ENCODE measurements at places on chromosomes 1 and 21.
A peak's percentile ranks its signal among the peaks of the same experiment; 100 is the strongest.

GRCh38 chr1:204461331-204462228, 33.0 kb downstream of the PIK3C2B start:
- DNase-seq, result no peak

DNA sequence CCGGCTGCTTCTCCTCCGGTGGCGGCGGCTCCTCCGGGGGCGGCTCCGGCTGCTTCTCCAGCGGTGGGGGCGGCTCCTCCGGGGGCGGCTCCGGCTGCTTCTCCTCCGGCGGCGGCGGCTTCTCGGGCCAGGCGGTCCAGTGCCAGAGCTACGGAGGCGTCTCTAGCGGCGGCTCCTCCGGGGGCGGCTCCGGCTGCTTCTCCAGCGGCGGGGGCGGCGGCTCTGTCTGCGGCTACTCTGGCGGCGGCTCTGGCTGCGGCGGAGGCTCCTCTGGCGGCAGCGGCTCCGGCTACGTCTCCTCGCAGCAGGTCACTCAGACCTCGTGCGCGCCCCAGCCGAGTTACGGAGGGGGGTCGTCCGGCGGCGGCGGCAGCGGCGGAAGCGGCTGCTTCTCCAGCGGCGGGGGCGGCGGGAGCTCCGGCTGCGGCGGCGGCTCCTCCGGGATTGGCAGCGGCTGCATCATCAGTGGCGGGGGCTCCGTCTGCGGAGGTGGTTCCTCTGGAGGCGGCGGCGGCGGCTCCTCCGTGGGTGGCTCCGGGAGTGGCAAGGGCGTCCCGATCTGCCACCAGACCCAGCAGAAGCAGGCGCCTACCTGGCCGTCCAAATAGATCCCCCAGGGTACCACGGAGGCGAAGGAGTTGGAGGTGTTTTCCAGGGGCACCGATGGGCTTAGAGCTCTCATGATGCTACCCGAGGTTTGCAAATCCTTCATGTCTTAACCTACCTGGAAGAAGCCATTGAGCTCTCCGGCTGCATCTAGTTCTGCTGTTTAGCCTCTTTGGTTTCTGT, 2.0 kb downstream of the LORICRIN start:
- peak; percentile 78 for DNase-seq

DNA sequence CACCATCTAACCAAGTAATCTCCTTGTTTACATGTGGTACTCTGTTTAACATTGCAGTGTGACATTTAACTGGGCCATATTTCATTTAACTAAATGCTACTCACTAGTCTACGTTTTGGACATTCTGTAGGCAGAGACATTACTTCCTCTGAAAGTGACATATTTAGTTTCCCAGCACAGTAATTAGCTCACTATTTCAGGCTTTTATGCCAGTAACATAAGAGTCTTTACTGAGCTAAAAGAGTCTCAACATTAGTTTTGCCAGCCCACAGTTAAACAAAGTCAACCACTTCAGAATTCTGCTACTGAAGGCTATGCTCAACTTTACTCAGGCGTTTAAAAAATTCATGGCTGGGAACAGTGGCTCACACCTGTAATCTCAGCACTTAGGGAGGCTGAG, 2.6 kb upstream of the TNFRSF9 start:
- no peak for DNase-seq

DNA sequence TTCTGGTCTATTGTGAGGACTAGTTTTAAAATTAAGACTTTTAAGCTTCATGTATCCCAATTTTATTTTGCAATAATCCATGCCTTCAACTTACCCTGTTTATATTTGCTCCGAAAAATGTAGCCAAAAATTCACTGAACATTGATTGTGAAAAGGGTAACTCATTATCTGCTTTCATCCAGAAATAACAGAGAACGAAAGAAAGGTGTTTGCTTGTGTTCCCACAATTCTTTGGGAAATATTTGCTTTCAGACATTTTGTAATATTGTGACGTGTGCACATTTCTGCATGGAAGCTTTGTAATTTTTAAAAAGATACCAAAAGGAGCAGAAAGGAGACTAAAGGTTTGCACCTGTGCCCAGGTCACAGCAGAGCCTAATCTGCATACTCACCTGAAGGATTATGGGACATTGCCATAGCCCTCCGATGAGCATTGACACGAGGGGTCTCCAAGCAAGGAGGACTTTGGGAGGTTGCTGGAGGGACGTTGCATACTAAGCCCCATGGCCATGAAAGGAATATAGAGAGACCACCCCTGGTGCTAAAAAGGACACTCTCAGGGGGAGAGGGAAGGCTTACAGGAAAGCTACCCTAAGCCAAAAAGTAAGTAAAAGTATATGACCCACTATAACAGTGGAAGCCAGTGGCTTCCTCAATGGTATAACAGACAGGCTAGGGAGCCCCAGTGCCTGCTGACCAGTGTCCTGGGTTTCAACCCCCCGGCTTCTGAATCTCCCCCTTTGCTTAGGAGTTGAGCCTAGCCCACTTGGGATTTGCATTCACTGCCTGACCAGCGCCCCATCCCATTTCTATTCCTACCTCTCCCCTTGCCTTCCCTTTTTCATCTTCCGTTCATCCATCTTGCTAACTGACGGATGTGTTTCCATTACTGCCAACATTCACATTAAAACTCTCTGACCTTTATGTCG, 148.6 kb upstream of the ZC3H12A start:
- no peak for DNase-seq

GRCh38 chr1:89804642-89805237, 16.1 kb upstream of the LRRC8D start:
- peak; percentile 94 for DNase-seq

- DNase-seq, result no peak
Measured at GRCh38 chr21:36479415-36480402, at the start of gene CLDN14. TSS of gene CLDN14 (minus strand) at chr21:36480122. CDS start at chr21:36461695, 18,427 bp downstream.

DNA sequence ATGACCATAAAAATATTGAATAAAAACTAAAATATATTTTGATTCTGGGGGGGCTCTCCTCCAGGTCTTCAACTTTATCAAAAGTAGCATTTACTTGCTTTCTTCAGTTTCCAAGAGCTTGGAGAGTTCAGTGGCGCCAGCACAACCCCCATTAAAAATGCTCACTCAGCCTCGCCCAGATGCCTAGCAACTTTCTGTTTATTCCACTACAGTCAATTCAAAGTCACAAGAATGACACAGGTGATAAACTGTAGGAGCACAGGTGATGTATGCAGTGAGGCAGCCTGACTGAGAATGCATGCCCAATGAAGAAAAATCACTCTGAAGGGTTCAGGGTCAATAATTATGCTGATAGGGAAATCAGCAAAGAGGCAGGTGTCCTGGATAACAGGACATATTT, 159.4 kb upstream of the ATP1B1 start:
- DNase-seq, result no peak

DNA sequence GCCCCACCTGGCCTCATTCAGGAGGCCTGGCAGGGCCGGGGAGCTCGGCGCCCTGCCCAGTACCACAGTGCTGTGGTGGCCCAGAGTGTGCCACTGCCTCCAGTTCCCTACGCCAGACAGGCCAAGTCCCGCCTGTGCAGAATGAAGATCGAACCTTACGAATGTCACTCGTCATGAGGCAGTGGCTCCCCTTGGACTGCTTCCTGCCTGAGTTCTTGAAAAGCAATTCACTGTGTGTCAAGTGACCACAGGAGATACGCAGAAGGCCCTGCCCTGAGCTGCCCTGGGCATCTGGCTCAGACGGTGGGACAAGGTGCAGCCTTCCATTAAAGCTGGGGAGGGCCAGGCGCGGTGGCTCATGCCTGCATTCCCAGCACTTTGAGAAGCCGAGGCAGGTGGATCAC, 49.6 kb upstream of the LRP8 start:
- no peak for DNase-seq

DNA sequence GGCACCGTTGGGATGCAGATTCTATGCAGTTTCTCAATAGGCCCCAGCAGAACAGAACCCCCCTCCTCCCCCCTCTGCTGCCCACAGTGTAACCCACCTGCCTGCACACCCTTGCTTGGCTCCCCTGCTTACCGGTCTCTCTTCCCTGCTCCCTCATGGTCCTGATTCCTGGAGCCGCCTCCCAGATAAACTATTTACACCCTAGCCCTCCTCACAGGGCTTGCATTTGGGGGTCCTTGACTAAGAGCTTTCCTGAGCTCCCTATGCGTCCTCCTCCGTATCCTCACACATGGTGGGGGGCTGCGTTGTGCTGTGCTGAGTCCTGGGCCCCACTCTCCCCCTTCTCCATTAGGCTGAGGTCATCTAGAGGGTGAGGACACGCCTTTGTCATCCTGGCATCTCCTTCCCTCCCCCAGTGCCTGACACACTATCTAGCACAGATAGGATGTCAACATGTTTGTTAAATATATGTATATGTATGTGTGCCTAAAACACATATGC, 121.9 kb downstream of the GRIK3 start:
- no peak for DNase-seq

GRCh38 chr1:85661767-85662166, 46.5 kb downstream of the ZNHIT6 start:
- no peak for DNase-seq

DNA sequence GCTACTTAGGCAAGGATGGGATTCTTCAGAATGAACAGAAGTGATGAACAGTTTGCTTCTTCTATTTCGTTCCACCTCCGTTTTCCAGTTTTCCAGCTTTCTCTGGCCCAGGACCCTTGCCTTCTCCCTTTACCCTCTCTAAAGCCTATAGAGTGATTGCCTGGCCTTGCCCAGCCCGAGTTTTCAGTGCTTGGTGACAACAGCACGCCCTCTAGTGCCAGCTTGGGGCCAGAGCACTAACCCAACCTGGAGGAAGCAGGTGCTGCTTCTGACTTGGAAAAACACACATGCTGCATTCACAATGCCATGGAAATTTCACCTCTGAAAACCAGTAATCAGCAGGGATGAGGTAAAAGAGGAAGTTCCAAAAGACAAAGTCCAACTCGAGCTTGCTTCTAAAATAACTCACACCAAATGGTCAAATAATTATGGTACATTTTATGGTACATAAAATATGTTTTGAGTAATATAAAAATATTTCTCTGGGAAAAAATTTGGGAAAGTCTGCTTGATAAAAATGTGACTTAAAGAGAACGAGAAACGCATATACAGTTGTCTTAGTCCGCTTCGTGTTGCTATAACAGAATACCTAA, 26.1 kb downstream of the UBE2T start:
- peak; percentile 94 for DNase-seq

DNA sequence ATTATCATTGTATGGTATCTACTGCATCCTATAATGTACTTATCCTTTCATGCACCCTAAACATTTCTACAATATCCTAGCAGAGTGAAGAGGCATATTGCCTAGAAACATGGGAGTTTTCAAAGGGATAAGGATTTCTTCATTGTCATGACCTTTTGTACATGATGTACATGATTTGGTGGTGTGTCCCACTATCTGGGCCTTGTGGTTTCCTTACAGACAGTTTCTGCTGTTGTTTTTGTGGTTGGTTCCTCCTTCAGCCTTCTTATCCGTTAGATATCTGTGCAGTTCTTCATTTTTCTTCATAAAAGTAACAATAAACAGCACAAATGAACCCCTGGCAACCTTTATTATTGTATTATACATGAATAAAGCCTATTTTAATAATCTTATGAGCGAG, 70.4 kb upstream of the BACH1 start:
- DNase-seq, result no peak

Data from osteoblast (primary cell).